Activated T-cell treated with anti-CD3 and anti-CD28 coated beads, Interleukin-2, amount 50 U/mL, for 1 hour (primary cell): ENCODE measurements at places on chromosomes 6 and 20.

- DNase-seq, result no peak
Measured at GRCh38 chr6:34532230-34532629, 23.9 kb downstream of the SPDEF start.

- DNase-seq, result no peak
Measured at GRCh38 chr20:19827818-19828217, 69.8 kb downstream of the RIN2 start.

DNA sequence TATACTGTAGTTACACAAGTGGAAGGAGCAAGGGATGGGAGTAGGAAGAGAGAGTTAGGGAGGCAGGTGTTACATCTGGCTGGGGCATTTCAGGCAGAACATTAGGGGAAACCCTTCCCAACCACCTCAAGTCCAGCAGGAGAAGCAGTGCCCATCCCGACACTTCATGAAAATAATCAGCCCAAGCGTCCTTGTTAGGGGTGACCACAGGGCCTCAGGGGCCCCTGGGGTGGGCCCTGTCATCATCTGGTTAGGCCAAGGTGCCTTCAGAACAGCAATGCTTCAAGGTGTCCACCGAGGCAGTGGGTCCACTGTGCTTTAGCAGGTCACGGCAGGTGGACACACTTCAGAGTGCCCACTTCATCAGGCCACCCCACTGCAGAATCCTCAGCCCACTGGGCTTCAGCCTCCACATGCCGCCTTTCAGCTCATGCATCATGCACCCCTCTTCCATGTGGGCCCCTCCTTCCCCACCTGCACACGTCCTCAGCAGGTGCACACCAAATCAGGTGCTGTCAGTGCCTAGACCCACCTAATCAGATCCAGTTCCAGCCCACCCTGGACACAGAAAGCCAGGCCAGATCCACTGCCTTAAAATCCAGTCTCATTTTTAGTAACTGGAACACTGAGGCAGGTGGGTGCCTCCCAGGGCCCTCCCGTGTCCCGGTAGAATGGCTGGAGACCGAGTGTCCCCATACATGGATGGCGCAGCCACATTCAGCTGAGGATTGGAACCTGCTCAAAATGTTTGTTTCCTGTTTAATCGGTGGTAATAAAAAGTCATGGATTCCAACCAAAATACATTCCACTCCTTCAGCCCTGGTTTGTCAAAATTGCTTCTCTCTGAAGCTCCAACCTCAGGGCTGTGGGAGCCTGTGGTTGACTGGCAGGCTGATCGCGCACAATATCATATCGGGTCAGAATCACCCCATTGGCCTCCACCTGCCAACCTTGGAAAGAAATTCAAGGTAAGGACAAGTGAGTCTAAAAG, 99.5 kb downstream of the ANKRD60 start:
- DNase-seq, result no peak

- no peak for DNase-seq
Measured at GRCh38 chr6:167764713-167765479, 61.8 kb upstream of the AFDN start.

DNA sequence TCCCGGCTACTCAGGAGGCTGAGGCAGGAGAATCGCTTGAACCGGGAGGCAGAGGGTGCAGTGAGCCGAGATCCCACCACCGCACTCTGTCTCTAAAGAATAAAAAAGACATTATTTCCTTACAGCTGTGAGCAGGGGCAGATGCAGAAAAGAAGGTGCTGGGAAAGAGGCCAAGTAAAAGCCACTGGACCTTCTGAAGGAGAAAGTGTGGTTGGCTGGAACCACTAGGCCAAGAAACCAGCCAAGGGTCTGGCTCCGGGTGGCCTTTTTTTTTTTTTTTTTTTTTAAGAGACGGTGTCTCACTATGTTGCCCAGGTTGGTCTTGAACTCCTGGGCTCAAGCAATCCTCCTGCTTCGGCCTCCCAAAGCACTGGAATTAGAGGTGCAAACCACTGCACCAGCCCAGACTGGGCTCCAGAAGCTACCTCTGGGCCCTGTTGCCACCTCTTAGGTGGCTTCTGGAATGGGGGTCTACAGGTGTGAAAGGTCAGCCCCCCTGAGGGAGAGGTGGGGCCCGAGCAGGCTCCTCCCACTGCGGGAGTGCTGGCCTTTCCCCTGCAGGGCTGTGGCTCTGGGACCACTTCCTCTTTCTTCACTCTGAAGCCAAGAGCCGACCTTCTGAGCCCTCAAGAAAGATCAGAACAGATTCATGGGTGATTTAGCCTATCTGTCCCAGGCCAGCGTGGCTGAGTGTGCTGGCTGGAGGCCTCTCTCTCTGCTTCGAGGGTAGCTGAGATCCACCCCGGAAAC, at the start of gene FGD2:
Gene FGD2, plus strand, starts transcription at position 595 of the 750 bp plus-strand sequence. CDS start 163 bp downstream, outside the sequence.
- DNase-seq, result no peak

- no peak for DNase-seq
Measured at GRCh38 chr20:8780915-8781314, 288.0 kb upstream of the PLCB4 start.

DNA sequence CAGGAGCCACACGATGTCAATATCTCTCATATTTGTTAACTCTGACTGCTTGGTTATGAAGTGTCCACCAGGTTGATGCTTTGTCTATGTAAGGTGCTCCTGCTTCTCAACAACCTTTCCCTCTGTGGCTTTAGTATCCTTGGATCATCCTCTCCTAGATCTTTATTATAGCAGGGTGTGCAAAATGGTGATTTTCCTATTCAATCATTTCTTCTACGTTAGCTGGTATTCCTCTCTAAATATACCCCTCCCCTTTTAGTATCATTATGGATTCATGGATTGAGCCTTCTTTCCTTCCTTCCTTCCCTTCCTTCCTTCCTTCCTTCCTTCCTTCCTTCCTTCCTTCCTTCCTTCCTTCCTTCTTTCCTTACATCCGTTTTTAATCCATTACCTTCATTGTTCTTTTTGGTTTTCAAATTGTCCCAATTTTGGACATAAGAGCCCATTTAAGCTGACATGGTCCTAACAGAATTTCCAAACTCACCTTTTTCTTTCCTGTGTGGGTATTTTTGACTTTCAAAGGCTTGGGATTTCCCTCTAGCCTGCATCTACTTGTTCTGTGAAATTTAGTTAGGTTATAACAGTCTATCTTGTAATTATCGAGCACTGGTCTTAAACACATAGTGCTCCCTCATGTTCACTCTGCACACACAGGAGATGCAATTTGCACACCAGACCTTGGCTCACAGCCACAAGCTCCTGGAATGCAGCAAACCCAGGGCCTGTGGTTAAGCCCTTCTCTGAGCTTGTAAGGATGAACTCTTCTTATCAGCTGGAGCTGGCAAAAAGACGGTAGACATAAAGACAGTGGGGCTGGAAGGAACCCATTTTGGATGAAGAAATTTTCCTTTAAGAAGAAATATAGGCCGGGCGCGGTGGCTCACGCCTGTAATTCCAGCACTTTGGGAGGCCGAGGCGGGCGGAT, 109.9 kb downstream of the SLC24A3 start:
- no peak for DNase-seq

DNA sequence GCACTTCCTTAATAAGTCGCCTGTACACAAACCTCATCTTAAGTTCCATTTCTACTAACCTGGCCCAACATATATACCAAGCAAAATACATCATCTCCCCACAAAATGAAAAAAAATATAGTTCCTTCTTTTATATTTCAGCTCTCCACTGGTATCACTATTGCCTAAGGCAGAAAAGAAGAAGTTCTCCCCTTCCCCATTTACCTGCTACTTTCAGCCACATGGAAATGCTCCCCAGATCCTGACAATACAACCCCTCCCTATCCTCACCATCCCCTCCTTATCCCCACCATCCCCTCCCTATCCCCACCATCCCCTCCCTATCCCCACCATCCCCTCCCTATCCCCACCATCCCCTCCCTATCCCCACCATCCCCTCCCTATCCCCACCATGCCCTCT, 175.7 kb downstream of the LINC00237 start:
- no peak for DNase-seq

- DNase-seq, result no peak
Measured at GRCh38 chr20:49567421-49568277, at the start of gene PTGIS. Gene PTGIS, minus strand, starts transcription at chr20:49568137. Its CDS starts 21 bp downstream, at chr20:49568116.

DNA sequence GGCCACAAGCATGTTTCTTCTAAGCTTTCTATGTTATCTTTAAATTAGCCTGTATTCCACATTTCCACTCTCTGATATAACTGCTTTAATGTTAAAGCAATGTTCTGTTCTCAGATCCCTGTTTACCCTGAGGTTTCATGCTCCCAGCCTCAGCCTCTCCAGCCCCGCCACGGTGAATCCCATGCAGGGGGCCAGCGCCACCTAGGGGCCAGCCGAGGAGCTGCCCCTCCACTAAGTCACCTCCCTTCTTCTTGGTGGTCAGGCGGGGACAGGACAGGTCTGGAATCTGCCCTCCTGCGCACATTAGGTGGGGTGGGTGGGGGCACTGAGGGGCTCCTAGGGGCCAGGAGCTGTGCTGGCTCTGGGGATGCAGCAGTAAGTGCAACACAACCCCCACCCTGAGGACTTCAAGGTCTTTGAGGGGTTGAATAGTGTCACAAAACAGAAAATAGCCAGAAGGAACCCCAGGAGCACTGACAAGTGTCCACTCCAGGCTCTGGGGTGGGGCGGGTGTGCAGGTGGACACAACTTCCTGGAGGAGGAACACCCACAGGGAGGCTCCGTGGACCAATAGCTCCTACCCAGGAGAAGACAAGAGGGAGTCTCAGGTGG, 61.6 kb downstream of the RAB44 start:
- peak; percentile 82 for DNase-seq

- no peak for DNase-seq
Measured at GRCh38 chr6:120938164-120938875, 396.0 kb downstream of the TBC1D32 start.

DNA sequence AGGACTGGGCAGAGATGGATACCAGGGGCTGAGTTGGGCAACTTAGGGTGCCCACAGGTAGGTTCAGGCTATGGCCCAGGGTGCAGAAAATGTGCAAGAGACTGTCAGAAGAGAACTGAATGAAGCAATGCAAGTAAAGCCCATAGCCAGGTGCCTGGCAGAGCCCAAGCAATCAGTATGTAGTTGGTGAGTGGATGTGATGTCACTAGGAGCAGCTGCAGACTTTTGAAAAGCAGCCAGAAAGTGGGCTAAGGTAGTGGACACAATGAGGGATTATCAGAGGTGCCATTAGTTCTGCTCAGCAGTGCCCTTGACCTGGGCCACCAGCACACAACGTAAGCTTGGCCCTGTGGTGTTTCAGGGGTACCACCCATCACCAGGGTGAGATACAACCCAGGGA, 135.3 kb downstream of the SOBP start:
- DNase-seq, result no peak

- no peak for DNase-seq
Measured at GRCh38 chr20:23325107-23325506, 25.5 kb upstream of the NXT1 start.

DNA sequence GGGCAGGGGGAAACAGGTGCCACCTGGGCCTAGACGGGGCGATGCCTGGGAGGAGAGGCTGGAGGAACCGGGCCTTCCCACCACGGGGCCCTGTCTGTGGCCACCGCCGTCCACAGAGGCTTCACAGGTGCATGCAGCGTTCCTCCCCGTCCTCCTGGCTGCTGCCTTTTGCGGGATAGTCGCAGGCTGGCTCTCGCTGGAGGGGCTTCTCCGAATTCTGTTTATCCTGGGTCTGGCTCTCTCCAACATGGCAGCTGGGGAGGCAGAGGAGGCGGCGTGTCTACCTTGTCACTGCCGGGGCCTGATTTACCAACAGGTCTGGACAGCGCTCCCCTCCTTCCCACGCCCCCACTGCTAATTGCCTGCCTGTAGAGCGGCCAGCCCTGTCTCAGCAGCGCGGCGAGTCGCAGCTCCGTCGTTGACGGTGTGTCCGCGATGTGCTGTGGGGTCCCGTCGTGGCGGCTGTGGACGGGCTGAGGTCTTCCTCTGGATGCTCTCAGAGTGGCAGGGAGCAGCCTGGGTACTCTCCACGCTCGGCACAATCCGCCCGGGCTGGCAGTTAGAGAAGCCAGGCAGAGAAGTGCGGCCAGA, 262.9 kb downstream of the TAF4 start:
- no peak for DNase-seq

GRCh38 chr6:115891111-115891669, 169.5 kb downstream of the FRK start:
- no peak for DNase-seq

GRCh38 chr6:122799916-122800686, 11.0 kb downstream of the SMPDL3A start:
- no peak for DNase-seq

GRCh38 chr20:57022306-57022705, 244.1 kb downstream of the BMP7 start:
- DNase-seq, result no peak

- no peak for DNase-seq
Measured at GRCh38 chr6:118781897-118782296, 112.1 kb upstream of the ASF1A start.

GRCh38 chr6:4781426-4781825, 5.2 kb downstream of the CDYL start:
- DNase-seq, result no peak

DNA sequence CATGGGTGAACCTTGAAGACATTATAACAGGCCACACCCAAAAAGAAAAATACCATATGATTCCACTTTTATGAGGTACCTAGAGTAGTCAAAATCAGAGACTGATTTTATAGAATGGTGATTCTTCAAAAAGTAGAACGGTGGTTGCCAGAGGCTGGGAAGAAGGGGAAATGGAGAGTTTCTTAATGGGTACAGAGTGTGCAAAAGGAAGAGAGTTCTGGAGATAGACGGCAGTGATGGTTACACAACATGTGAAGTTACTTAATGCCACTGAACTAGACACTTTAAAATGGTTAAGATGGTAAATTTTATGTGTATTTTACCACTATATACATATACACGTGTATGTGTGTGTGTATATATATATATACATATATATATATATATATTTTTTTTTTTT, 80.8 kb downstream of the PRND start:
- no peak for DNase-seq

- no peak for DNase-seq
Measured at GRCh38 chr6:380234-381218, 11.0 kb upstream of the IRF4 start.

DNA sequence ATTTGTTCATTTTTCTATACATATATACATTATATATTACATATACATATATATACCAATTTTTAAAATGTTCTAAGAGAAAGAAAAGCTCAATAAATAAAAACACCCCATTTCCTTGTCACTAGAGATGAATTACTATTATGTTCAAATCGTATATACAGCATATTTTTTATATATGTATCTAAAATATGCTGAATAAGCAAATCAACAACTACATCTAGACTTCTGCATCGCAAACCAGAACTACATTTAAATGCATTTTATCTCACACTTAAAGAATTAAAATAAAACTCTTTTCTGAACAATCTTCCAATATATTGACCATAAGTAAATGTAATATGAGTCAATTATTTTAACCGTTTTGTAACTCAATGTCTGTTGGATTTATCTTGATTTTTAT, 133.9 kb downstream of the LAMA2 start:
- DNase-seq, result no peak

GRCh38 chr6:27814665-27815424, 97.4 kb downstream of the OR2B2 start:
- peak; percentile 65 for DNase-seq

- no peak for DNase-seq
Measured at GRCh38 chr6:161220346-161220745, 53.5 kb downstream of the AGPAT4 start.

DNA sequence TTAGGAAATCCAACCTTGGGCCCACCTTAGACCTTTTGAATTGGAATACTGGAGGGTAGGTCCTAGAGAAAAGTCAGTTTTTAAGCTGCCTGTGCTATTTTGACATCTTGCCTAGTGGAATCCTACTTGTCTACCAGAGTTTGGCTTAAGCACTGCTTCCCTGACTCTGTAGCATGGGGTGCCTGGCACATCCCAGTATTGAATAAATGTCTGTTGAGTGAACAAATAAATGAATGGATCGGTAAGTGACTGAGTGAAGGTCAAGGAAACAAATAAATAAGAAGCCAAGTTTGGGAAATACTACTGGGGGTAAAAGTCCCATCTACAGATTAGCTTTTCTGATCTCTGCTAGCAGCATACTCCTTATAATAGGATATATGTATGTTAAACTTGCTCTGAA, 140.5 kb downstream of the FNDC1 start:
- DNase-seq, result no peak
